Anterior cingulate cortex (tissue), 58 donors: ENCODE measurements at places on chromosomes 5 and 9.

DNA sequence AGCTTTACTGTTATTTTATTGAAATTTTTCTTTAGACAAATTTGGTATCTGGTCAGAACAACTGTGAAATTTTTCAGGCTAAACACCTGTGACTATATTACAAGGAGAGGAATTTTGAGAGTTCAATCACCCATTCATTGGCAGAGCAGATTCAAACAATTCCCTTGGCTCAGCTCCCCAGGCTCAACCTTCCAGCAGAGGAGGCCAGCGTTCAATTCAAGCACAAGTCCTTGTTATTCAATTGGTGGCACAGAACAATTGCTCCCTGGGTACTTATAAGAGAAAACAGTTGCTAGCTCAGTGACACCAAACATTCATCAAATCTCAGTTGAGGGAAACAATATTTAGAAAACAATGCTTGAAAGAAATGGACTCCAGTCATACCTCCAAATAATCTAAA lies 83.3 kb downstream of the SUSD1 start:
- DNase-seq = peak; percentile 9

GRCh38 chr9:69044240-69045219 lies 9.0 kb downstream of the FXN start:
- DNase-seq = no peak

- no peak for DNase-seq
Observed at GRCh38 chr5:167557359-167557758, 734.1 kb upstream of the WWC1 start.

DNA sequence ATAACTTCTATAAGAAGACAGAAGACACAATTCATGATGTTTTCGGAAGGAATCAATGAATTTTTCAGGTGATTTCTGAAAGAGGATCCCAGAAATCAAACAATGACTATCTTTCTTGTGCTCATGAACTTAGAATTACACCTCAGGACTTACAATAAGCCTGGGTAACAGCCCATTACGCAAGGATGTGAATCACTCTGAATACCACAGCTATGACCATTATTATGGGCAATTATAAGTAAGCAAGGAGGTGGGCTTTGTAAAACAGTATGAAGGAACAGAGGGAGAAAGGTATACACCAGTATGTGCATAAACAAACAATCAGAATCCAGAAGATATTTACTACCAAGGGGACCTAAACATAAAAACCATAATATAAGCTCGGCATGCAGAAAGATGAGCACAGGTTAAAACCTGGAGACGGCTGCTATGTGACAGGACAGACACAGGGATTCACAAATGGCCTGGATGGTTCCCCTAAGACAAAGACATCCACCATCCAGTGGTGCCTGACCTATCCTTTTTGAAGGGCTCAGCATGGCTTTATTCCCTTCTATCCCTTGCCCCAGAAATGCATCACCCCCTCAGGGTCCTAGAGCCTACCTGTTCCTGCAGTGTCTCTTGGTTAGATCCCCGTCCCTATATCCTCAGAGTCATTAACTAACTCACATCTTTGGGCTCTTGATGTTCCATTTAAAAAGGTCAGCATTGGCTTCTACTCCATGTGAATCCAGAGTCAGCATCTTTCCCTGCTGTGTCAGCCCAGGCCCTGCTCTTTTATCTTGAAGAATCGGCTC lies 21.8 kb upstream of the PPP2CA start:
- DNase-seq = no peak

DNA sequence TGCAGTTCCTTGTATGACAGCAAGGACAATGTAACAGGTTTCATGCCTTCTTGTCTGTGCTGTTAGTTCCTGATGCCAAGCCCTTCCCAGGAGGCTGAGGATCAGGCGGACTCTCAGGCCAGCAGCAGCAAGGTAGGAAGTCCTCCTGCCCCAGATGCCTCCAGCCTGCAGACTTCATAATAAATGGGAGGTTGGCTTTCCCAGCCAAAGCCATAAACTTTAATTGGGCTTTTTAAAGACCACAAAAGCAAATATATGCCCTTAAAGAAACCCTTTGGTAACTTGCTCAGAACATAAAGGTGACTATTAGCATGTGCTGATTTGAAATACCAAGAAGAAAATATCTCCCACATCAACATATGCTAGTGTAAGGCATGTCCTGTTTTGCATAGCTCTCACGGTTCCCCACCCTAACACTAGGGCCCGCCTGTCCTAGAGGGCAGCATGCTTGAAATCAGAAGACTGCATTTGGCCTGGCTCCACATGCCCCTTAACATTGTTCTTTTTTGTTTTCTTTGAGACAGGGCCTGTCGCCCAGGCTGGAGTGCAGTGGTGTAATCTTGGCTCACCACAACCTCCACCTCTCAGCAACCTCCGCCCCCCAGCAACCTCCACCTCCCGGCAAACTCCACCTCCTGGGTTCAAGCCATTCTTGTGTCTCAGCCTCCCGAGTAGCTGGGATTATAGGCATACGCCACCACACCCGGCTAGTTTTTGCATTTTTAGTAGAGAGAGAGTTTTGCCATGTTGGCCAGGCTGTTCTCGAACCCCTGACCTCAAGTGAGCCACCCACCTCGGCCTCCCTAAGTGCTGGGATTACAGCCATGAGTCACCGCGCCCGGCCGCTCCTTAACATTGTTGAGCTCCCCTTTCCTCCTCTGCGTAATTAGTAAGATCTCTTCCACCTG lies 44.6 kb upstream of the FCN1 start:
- no peak for DNase-seq

DNA sequence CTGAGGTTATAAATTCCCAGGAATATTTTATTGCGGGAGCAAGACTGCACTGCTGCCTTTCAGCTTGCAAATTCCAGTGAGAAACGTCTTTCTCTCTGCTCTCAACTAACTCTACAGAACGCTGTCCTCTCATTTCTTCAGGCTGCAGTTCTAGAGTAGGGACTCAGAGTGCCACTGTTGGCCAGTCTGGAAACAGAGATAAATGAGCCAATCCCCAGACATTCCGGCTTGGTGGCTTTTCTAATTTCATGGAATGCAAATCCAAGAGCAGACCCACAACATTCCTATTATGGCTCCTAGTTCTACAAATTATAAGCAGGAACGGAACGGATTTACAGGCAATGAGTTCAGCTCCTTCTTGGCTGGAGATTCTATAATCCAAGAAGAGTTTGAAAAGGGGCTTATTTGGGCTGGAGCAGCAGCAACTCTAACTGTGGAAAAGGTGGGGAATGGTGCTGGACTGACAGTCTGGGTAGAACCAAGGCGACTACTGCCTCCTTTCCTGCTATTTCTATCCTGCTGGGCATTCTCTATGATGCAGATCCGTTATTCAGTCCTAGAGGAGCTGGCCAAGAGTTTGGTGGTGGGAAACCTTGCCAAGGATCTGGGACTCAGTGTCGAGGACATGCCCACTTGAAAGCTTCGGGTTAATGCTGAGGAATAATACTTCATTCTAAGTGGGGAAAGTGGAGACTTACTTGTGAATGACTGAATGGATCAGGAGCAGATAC lies 9.3 kb downstream of the PCDHGA12 start:
- no peak for DNase-seq

DNA sequence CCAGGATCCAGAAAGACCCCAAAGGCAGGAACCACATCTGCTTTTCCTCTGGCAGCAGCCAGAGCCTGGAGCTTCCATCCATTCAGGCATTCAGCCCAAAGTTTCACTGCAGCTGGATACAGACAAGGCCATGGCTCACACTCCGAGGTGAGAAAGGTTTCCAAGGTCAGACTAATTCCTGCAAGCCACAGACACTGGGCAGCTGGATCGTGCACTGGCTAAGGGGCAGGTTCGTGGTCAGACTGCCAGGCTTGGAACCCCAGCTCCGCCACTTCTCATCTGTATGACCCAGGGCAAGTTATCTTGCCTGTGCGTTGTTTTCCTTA lies 36.9 kb downstream of the SPOCK1 start:
- no peak for DNase-seq

- DNase-seq = no peak
Observed at GRCh38 chr5:107247427-107247826, 423.3 kb downstream of the EFNA5 start.

DNA sequence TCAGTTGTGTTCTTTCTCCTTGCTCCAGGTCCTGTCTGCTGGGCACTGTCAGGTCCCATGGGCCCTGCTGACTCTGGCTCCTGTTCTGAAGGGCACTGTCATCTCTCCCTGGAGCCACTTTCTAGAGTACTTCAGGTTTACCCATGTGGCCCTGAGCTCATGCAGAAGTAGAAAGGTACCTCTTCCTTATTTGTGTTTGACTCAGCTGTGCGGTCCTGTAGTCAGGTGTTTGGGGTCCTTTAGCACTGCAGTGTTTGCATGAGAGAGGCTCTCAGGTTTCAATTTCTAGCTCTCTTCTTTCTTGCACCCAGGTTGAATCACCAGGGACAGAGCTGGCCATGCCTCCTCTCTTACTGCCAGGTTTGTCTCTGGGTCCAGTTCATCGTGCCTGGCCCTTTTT lies 71.5 kb downstream of the HSPA4 start:
- no peak for DNase-seq

GRCh38 chr5:174047472-174048099 lies 2.1 kb downstream of the NSG2 start:
- no peak for DNase-seq

DNA sequence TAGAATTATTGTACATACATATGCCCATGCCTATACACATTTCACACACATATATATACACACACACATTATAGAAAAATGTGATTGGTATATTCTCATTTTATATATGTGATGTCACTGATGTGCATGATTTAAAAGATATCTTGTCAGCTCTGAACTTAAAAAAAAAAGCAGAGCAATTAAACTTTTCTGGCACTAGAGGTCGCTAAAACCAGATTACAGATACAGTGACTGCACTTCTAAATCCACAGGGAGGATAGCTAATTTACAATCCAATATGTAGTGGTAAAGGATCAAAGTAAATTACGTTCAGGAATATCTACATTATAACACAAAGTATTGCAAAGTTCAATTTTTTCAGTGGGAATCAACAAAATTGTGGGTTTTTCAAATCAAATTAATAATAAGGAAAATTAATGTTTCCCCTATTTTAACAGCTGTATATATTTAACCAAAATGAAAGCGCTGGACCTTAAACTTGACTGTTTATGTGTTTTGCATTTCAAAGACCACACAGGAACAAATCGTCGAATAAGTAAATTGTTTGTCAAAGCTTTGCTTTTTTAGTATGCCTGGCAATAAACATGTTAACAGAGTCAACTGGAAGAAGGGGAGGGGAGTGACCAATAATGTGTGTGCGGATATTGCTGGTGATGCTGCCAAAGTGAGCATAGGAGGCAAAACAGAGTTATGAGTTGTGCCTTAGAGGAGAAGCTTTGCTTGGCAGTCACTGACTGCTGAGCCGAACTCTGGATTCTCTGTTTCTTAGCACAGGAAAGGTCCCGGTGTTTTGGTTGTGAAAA lies 1201.4 kb upstream of the C9orf72 start:
- no peak for DNase-seq

DNA sequence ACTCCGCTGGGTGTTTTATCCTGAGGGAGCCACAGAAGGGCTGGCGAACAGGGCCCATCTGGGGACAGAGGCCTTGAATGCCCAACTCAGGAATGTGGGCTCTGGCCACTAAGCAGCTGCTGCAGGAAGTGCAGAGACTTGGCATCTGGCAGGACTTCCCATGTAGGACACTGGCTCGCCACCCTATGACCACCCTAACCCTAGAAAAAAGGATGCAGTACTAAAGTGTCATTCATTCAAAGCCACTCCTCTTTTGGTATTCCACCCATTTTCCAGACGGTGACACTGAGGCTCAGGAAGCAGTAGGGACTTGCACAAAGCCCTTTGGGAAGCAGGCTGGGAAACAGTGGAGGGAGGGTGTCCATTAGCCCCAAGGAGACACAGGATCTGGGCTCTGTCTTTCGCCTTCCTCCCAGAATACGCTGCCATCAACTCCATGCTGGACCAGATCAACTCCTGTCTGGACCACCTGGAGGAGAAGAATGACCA lies 3.0 kb downstream of the BBLN start:
- DNase-seq = no peak

GRCh38 chr9:274406-274805 lies 59.7 kb downstream of the DOCK8 start:
- DNase-seq = no peak

- DNase-seq = no peak
Observed at GRCh38 chr9:106775960-106776359, 87.0 kb upstream of the ZNF462 start.

DNA sequence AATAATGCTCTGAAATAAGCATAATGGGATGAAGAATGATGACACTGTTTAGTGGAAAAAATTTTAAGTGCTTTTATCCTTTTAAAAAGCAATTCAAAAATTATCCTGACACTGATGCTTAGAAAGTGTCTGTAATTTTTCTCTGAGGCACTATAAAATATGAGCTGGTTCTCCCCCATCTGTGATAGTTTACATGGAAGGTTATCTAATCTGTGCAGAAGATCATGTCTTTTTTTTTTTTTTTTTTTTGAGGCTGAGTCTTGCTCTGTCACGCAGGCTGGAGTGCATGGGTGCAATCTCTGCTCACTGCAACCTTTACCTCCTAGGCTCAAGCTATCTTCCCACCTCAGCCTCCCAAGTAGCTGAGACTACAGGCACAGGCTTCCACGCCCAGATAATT lies 15.2 kb upstream of the TAF11L2 start:
- no peak for DNase-seq

DNA sequence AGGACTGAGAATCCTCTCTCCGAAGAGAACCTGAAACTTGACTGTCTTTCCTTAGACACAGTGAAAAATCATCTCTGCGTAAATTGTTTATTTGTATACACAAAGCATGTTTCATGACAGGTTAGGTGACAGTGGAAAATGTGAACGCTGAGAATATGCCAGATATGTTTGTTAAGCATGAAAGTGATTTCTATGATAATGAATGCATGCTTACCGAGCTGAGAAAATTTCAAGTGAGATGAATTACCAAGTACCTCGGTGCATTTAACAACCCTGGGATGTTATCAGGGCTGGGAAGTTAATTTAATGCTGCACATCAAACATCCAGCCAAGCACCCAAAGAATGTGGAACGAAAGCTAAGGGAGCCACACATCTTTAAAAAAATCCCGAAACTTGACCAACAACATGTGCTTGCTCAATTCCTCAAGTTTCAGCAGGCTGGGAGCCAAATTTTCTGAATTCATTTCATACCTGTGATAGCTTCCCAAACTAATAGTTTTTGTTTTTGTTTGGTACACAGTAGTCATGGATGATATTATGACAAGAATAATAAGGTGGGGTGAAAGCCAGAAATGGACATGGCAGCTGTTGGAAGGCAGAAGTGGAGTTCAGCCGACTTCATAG lies 336.9 kb downstream of the ARHGEF28 start:
- DNase-seq = no peak

DNA sequence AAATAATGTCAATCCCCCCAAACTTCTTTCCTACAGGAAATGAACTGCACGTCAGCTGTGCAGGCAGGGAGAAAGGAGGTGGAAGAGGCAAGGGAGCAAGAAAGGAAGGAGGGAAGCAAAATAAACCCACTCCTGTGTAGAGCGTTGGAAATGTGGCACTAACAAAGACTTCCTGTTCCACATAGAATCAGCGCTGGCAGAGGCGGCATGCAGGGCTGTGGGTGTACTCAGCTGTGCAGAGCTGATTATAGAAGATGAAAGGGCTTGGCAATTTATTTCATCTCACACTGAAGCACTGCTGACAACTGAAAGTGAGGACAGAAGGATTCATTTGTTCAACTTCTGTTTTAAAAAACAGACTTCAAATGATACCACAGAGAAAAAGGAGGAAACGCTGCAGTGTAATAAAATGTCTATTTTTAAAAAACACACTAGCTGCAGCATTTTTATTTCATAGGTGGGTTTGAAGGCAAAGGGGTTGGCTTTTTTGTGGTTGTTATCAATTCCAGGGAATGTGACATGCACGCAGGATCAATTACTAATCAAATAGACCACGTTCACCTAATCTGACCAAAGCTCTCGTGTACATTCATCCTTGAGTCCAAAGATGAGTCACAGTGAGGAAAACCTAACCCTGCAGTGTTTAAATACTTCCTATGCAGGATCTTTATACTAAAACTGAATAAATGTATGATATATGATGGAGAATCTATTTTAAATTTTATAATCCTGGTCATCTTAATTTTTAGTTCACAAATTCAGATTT lies 583.5 kb downstream of the ZNF608 start:
- DNase-seq = peak; percentile 9
